Thyroid gland (tissue), 4 donors: ENCODE measurements at places on chromosomes 12 and 14.

DNA sequence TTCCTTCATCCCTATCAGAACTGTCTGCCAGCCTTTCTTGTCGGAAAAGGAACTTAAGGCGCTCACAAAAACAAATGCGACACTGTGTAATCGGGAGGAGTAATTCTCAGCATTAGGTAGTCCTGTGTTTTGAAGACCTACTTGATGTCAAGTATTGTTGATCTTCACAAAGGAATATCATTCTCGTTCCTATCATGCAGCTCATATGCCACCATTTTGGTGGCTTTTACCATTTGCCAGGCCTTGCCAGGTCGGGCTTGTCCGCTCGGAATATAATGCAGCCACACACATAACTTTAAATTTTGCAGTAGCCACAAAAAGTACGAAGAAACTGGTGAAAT, 903 bp upstream of the PPP4R3A start:
- no peak for DNase-seq

DNA sequence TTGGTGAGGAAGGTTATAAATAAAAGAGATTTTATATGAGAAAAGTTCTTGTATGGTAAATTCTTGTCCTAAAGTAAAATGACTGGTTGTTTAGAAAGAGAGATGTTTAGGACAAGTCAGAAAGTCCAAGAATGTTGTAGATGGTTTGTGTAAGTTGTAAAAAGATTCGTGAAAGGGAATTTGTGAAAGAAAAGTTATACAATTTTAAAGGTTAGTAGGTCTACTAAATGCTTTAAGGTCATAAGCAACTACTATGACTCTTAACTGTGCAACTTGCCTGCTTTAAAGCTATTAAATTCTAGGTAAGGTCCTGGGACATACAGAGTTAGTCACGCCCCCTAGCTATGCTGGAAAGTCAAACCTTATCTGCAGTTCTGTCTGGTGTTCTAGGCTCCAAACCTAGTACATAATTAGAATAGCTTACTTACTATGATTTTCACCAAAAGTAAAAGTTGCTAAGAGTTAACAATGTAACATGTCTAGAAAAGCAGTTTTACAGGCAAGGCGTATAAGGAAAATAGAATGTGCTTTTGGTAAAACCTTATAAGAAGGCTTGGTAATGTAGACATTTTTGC, 11.2 kb upstream of the DHRS2 start:
- DNase-seq: no peak

GRCh38 chr14:25411781-25412757, 362.1 kb upstream of the STXBP6 start:
- DNase-seq: no peak

DNA sequence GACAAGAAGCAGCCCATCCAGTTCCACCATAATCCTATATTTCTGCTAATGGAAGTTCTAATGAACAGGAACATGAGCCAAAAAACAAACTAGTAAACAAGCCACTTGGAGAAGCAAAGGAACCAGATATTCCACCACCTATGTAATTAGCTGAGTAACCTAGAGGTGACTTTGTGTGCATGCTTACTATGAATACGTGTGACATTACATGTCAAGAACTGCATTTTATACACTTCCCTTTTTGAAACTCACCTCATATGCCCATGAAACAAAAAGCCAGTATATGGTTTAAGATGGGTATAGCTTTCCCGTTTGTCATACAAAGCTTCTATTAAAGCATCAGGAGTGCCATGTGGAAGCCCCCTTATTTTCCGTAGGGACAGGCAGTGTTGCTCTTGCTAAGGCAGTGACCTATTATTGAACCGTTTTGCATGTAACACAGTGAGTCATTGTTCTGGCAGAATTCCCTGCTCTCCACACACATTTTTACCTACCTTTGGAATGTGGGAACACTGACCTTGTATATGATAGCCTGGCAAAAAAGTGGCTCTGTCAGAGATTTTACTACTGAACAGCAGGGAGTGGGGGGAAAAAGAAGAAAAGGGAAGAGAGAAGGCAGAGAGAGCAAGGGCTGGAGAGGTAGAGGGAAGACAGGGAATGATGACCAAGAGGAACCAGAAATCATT, 34.8 kb upstream of the FRMD6 start:
- DNase-seq: peak; percentile 54

GRCh38 chr12:124451016-124451415, 116.4 kb downstream of the NCOR2 start:
- no peak for DNase-seq

- DNase-seq: no peak
Measured at GRCh38 chr12:75558287-75558686, 46.9 kb upstream of the KRR1 start.

GRCh38 chr14:71995741-71996140, 63.5 kb downstream of the RGS6 start:
- no peak for DNase-seq

DNA sequence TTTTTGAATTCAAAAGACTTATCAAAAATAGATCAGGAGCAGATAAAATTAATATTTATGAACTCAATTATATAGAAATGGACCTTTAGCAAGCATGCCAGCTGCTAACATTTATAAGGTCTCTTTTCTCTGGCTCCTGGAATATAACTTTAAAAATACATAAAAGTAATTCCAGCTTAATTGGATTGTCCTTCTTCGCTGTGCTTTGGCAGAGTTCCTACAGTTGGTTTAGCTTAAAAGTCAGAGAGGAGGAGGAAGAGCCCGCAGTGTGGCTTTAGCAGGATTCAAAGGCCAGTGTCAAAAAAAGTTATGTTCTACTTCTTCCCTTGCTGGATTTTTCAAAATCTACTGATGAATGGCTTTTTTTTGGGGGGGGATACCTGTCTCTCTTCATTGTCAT, 1484.9 kb upstream of the TMEM132C start:
- no peak for DNase-seq

DNA sequence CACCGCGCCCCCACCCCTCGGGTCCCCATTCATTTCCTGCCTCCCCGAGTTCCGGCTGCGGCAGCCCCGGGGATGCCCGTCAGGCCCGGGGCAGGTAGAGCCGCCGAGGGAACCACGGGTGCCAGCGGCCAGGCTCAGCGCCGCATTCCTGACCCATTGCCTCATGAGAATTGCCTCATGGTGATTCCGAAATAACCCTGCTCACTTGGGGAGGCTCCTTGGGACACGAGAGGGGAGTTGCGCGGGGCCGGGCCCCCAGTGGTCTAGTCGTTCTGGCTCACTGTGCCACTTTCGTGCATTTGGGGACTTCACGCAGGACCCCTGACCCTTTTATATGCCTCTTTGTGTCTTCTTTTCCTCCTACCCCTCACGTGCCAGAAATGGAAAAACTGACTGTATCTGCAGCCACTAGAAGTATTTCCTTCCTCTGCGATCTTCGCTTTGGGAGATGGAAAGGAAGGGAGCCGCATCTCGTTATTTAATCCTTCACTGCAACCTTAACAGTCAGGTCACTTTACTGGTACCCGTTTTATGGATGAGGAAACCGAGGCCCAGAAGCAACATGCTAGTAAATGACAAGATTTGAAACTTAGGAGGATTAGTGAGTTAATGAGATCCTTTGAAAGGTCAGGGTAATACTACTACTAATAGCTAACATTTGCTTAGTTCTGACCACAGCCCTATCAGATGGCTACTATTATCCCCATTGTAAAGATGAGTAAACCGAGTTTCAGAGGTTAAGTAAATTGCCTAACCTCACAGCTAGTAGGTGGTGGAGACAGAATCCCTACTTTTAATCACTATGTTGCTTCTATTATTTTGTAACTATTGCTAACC, 768 bp downstream of the PTPN11 start:
- DNase-seq: peak; percentile 67

- no peak for DNase-seq
Measured at GRCh38 chr12:132329036-132329719, at the start of gene GALNT9. Gene GALNT9 (minus strand): TSS chr12:132329589. CDS start chr12:132329203, 386 bp downstream.

- no peak for DNase-seq
Measured at GRCh38 chr14:66606826-66607225, 98.9 kb downstream of the GPHN start.

GRCh38 chr14:69027242-69027913, 48.3 kb upstream of the ACTN1 start:
- no peak for DNase-seq

DNA sequence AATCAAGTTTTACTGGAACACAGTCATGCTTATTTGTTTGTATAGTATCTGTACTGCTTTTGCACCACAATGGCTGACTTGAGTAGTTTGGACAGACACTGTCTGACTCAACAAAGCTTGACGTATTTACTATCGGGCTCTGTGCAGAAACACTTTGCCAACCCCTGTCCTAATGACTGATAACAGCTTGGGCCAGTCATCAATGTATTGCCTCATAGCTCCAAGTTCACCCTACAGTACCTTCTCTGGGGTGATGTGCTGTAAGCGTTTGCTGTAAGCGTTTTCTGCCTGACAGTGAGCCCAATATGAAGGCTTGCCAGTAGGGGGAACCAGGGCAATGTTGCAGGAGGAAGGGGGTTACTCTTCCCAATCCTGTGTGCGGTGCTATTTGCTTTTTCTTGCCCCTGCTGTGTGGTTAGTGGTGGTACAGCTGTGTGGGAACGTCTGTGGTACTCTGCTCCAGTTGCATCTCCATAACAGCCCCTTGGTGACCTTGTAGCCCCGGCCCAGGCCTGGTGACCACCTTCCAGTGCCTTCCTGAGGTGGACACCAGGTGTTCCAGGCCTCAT, 5.4 kb upstream of the CCDC177 start:
- DNase-seq: no peak

DNA sequence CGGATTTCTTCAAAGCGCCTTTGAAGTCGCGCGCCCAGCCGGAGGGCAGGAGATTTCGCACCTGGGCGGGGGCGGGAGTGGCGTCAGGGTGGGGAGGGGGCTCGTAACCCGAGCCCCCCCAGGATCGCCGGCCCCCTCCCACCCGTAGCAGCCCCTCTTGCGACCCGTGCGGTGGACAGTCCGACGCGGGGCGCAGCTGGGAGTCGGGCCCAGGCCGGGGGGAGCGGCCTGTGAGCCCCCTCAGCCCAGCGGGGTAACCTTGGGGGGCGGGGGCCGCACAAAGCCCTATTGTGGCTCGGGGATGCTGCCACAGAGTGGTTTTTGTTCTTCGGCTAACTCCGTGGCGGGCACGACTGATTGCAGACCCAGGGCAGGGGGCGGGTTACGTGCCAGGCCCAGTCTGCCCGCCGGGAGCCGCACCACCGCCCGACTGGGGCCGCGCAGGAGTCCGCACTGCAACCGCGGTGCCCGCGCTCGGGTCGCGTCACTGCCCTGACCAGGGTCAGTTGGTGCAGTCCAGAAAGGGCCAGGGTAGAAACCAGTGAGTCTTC, 4.2 kb upstream of the AAAS start:
- peak; percentile 48 for DNase-seq

DNA sequence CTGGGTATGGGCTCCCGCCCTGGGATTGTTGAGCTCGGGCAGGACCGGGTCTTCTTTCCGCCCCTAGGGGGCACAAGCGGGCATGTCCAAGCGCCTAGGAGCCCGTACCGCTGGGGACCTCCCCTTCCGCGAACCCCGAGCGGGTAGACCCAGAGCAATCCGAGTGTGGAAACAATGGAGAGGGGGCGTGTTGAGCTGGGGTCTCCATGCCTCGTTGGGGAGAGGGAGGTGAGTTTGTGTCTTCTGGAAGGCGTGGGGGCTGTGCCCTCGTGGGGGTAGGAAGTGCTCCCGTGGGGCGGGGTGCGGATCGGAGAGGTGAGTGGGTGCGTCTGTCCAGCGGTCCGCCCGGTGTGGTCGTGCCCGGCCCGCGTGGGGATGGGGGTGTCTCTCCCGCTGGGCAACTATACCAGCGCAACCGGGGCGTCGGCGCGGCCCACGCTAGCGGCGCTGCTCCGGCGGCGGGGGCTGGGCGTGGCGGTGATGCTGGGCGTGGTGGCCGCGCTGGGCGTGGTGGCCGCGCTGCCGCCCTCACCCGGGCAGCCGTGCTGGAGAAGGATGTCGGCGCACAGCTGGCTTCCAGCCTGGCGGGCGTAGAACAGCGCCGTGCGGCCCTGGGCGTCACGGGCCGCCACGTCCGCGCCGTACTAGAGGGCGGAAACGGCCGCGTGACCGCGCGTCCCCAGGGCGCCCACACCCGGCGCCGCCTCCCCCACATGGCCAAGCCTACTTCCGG, 12.2 kb downstream of the AGAP2 start:
- peak; percentile 55 for DNase-seq

DNA sequence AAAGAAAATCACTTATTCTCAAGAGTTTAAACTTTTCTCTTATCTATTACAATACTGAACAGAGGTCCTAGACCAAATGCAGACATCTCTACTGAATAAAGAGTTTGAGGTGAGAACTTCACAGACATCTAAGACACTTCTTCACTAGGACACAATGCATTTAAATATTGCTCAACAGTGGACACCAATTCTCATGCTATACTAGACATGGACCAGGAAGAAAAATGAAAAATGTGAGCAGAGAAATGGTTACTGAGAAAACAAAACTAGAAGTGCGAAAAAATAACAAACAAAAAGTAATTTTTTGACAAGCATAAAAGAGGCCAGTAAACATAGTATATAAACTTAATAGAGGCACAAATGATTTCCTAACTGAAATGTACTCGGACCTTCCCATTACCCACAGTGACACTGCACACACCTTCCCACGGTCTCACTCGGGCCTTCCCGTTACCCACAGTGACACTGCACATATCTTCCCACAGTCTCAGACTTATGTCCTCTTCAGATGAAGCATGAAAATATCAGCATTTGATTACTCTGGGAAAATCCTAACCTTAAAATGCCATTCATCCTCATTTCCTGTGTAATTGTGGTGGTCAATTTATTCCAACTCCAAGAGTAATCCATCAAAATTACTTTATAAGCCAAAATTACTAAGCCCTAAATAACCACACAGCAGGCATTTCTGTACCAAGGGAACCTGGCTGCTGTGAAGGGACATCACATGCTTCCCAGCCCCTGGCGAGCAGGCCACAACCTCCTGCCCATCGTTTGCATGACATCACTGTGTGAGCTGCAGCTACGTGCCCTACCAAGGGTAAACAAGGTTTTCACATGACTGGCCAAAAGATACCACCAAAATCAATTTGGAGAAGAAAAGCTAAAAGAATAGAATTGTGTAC, 6.4 kb downstream of the SLC15A4 start:
- peak; percentile 74 for DNase-seq

- DNase-seq: no peak
Measured at GRCh38 chr12:51409846-51410245, 14.8 kb upstream of the SLC4A8 start.

DNA sequence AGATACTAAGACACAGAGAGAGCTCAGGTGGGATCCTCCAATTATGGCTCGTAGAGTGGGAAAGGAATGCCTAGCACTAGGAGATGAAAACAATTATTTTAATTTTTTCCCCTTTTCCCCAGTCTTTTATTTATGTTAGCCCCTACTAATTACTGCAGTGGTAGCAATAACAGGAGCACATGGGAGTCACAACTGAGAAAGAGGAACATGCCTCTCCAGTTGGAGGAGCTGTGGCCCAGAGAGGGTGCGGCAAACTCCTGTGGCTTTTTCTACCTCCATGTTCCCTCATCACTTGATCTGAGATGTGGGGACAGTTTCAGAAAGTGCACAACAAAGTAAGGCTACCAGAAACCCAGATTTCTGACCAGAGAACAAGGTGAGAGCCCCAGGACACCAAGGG, 25.9 kb upstream of the POC1B start:
- DNase-seq: no peak

- peak; percentile 9 for DNase-seq
Measured at GRCh38 chr14:38931969-38932652, 170.9 kb downstream of the SEC23A start.
